ENCODE measurements at places on chromosomes 13 and 19.

- DNase-seq: peak; percentile 69
Measured at GRCh38 chr19:16076958-16077611, 790 bp downstream of the TPM4 start.

- no peak for DNase-seq
Measured at GRCh38 chr19:14175351-14175792, 30.6 kb downstream of the ADGRL1 start.

DNA sequence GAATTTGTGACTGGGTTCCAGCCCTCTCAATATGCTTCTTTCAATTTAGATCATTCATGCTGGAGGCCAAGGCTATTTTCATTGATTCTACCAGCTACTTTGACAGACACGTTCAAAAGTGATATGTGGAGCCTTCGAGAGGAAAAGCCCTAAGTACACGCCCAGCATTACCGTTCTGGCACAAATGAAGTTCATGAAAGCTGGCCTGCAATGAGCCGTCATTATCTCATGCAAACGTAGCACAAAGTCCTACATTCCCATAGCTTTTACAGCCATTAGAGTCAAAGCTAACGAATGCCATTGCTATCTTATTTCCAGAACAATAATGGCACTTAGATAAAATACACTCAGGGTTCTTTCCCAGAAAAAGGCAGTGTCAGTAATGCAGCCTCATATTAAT is 1237.6 kb downstream of the EFNB2 start:
- no peak for DNase-seq

DNA sequence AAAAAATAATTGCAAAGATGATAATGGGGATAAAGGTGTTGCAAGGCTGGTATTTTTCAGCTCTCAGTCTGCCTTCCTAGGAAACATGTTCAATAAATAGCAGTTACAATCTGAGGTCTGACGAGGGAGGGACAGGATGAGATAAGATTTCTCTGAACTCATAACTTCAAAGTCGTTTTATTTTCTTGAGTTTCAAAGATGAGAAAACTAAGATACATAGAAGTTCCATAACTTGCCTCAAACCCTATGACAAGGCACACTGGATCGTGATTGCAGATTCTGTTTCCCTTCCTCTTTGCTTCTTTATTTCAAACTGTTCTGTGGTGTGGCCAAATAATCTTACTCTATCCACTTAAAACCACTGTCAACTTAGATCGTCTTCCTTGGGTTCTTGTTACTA is 327.2 kb downstream of the GPC5 start:
- DNase-seq: no peak

DNA sequence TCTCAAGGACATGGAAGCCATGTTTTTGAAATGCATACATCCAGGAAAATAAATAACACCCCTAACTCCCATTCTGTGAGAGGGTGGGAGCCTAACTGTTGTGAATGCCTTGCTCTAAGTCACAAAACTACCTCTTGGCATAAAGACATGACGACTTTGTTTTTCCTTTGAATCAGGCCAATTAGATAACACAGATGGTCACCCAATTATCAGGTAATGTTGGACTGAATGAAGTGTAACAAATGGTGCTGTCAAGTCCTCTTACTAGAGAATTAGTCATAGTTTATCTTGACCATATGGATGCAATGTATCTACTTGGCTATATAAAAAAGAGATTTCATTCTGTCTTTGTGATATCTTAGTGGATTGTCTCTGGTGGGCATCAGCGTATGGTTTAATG is 553.6 kb upstream of the ATXN8OS start:
- peak; percentile 7 for DNase-seq

DNA sequence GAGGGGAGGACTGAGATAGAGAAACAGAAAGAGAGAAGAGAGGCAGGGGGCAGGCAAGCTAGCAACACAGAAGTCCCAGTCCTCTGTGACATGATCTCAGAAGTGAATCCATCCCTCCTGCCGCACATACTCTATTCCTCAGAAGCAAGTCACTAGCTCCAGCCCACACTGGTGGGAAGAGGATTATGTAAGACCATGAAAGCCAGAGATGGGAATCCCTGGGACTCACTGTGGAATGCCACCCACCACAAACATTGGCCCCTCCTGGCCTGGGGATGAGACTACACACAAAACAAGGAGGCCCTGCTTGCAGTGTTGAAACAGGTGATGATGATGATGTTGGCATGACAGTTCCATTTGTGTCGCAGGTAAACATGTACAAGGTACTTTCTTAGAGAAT is 419.9 kb downstream of the IRS2 start:
- no peak for DNase-seq

DNA sequence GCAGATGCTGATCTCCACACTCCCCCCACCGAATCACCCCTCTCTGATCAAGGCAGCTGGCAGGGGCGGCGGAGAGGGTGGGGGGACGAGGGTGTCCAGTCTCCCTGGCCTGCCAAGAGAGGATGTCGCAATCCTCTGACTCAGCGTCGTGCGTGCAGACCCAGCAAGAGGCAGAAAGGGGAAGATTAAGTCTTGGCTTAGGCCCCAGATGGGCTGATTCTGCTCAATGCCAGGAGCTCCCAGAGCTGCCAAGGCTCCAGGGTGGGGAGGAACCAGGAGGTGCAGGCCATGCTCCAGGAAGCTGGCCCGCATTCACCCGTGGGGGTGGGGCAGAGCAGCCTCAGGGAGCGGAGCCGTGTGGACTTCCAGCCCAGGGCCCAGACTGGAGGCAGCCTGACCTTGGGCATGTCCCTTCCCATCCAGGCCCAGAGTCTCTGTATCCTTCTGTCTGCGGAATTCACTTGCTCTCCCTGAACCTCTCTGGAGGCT is 6.6 kb upstream of the BCL3 start:
- peak; percentile 40 for DNase-seq

Measured in G401 (cell line).